ENCODE measurements at places on chromosomes 5 and 9.

DNA sequence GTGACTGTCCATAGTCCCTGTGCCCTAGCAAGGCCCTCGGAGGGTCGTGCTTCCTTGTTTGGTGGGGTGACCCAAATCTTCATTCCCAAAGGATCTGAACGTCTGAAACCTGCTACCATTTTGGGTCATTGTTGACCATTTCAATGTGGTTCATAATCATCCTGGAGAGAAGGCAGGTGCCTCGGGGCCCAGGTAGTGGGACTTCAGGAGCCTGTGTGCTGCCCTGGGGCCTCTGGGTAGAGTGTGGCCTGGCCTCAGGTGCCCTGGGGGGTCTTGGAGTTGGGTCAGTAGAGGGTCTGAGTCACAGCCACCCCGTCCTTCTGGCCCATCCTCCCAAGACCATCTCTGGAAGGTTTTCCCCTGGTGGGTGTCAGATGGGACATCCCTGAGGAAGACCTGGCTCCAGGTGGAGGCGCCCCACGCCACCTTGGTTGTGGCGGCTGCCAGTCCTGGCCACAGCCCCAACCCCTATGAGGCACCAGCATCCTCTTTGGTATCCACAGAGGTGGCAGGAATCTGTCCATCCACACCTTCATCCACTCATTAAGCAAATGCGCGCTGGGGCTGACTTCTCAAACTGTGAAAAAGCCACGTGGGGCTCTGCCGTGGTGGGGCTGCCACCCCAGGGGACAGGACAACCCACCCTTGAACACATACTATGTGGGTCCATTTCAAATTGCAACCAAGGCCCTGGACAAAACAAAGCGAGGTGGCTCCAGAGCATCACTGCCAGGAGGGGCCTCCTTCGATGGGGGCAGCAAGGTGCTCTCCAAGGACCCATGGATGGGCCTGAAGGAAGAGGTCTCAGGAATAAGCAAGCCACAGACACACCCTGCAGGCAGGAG lies 41.6 kb upstream of the FCN1 start:
- DNase-seq: no peak

DNA sequence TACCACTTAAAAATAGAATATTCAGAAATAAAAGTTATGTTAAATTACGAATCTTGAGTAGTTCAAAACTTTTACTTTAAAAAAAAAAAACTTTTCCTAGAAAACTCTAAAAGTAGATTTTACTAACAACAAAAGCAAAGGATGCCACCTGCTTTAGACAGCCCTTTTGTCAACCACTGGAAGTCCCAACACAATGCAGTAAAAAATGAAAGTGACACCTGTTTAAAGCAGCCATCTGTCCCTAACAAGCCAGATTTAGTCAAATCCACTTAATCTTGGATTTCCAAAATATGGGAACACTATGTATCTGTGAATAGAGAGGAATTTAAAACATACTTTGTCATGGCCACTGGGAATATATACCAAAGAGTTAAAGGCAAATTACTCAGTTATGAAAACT lies 3.8 kb downstream of the RFX3 start:
- DNase-seq: no peak

GRCh38 chr5:37316027-37316426 lies 54.9 kb downstream of the NUP155 start:
- DNase-seq: no peak

DNA sequence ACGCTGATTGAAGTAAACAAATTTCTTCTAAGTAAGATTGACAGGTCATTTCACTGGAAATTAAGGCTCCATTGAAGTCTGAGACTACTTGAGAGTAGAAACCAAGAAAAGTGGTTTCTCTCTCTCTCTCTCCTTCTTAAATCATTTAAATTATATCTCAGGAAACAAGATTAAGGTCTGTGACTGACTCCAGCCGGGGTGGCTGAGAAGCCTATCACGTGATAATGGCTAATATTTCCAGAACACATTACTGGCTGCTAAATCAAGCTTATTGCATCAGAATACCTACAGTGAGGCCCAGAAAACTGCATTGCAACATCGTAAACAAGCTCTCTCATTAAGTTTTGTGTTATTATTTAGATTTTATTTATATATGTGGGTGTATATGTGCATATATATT lies 88.4 kb downstream of the PTCD2 start:
- DNase-seq: no peak

DNA sequence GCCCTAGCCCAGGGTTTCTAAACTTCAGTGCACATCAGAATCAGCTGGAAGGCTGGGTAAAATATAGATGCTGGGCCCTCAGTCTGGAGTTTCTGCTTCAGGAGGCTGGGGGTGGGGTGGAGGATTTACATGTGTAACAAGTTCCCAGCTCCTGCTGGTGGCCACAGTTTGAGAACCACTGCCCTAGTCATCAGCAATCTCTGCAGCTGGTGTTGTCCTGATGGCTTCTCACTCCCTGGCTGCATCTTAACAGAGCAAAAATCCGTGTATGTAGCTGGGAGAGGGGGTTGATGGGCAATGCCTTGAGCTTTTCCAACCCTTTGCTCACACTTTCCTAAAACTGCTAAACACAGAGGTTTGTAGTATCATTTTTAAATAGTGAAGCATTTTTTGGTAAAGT lies 186.0 kb upstream of the KLF9 start:
- DNase-seq: no peak

- no peak for DNase-seq
Measured at GRCh38 chr5:14806456-14806855, 65.1 kb downstream of the ANKH start.

- DNase-seq: no peak
Measured at GRCh38 chr9:78301466-78301865, 4.5 kb downstream of the PSAT1 start.

DNA sequence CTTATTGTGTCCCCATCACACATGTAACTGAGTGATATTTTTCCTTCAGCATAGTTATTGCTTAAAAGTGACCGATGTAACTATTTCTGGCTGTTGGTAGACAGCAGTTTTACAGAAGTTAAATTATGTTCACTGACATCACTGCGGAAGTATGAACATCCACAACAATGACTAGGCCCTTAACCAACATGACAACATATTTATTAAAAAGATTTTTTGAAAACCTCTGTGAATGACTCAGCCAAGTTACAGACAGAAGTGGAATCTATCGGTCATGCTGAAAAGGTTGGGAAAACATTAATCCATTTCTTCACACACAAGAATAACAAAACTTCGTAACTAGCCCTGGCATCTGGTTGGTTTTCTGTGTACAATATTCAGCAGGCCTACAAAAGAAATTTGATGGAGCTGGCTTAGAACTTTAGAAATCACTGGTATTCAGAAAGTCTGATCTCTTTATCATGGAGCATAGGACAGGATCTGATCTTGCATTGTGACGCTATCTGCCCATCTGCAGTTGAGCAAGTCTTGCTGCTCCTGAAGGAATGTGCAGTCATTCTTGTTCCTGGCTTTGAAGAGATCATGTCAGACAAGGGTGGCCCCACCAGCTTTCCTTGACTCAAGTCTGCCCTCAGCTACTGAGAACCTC lies 6.5 kb downstream of the GLIS3 start:
- no peak for DNase-seq

GRCh38 chr9:6382681-6383080 lies 30.3 kb upstream of the UHRF2 start:
- no peak for DNase-seq

- no peak for DNase-seq
Measured at GRCh38 chr9:126207256-126207655, 119.4 kb upstream of the MVB12B start.

GRCh38 chr5:109347252-109347888 lies 62.4 kb downstream of the PJA2 start:
- no peak for DNase-seq

DNA sequence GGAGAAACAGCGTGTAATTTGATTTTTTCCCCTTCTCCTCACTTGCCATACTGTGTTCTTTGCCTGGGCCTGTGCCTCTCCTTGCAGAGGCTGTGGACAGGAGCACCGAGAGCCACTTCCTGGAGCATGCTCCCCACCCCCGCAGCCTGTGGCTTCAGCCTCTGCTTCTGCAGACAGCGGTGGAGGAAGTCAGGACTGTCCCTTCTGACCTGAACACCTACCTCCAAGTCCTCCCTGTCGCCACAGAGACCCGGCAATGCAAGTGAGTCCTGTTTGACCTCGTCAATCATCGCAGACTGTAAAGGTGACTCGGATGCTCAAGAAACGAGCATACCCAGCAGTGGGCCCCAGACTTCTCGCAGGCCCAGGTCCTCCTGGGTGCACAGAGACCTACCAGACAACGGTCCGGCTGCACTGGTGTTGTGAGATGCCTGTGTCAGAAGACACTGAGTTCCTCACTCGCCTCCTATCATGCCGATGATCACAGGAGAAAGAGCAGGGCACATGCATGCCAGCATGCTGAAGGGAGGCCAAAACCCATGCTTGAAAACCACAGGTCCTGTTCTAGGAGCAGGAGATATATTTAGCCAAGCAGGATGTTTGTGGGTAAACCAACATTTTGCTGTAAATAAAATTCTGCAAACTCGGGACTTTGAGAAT lies 198.8 kb downstream of the AUH start:
- DNase-seq: no peak

DNA sequence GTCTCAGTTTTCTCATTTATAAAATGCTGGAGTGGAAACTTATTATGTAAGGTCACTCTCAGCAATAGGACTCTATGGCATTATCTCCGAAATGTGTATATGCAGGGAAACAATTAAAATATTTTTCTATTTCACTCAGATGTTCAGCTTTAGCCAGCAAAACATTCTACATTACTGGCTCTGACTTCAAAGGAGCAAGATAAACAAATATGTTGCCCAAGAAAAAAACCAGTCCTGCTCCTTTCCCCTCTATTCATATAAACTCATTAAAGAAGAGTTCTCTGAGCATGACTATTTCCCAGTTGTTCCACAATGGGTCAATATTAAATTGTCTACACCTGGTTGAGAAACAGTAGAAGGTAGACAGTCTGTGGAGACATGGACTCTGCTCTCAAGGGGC lies 155.0 kb downstream of the NPR3 start:
- DNase-seq: no peak

DNA sequence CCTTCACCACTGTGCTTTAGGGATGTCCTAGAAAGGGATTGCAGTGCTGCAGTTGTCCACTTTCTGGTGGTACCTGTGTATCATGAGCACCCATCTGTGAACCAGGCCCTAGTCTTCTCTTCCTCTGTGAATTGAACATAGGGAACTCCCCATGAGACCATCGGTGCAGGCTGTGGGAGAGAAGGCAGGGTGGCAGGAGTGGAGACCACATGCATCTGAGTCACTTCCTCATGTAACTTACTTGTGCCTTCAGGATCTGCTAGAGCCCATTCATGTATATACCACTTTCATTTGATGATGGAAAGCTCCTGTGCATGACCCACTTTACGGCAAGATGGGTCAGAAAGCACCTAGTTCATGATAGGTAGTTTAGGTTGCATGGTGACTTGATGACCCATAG lies 478.1 kb upstream of the CDH9 start:
- DNase-seq: no peak

- peak; percentile 38 for DNase-seq
Measured at GRCh38 chr5:151770383-151771258, 1.1 kb upstream of the G3BP1 start.

DNA sequence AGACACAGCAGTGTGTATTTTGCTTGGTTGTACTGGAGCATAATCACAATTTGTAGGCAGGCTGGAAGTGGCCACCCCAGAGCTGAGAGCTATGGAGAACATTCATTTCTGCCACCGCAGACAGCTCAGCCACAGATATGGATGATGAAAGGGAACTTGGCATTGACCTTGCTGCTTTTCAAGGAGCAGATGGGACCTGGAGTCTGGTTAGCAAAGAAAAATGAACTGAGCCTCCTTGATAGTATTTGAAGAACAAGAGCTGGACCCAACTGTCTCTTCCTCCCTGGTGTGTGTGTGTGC lies 395.2 kb upstream of the ZNF462 start:
- DNase-seq: no peak

GRCh38 chr5:151222790-151223446 lies 974 bp downstream of the CCDC69 start:
- no peak for DNase-seq

DNA sequence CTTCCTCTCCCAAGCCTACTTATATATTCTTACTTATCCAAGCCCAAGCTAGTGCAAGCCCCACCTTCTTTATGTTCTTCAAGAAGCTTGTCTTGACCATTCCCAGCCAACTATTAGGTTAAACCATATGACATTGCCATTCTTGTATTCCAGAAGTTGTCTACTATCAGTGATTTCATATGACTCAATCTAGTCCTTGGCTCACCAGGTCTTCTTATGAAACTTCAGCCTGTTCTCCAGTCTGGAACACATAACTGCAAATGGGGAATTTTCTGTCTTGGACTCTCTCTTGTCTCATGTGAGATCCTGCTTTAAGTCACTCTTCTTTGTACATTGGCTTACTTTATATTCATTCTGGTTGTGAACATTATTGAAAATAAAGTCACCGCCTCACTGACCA lies 130.7 kb downstream of the TTLL11 start:
- DNase-seq: no peak

DNA sequence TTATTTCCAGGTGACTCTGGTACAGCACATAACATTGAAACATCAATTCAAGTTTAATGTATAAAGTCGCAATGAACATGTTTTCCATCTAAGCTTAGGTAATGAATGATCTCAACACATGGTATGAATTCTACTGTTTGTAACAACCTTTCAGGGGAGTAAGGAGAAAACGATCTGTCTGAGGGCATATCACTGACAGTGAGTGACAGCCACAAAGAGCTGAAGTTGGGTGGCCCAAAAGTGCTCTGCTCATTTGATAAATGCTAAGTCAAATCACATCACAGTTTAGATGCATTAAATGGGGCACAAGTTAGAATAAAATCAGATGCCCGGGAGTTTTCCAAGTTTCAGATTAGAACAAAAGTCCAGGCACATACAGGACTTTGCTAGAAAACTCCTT lies 1.2 kb downstream of the FANCC start:
- DNase-seq: no peak

DNA sequence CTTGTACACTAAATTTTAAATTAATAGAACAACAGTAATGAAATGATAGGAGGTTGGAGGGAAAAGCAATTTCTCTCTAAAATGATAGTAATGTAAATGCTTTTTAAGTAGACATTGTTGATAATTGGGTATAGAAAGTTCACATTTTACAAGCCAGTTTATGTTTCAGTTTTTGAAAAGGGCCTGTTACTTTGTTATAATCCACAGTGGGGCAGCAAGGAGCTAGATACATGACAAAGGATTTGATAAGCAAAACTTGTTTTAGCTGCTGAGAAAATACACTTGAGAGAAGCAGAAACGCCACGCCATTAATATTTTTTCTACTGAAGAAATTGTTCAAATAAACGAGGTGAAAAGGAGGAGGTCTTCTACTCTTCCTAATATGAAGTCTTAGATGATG lies 30.2 kb downstream of the SREK1 start:
- DNase-seq: no peak

- no peak for DNase-seq
Measured at GRCh38 chr5:151023651-151024050, 3.3 kb downstream of the GPX3 start.
